ENCODE measurements at places on chromosomes 13 and 19.

GRCh38 chr13:54337540-54337939 is 1308.9 kb downstream of the OLFM4 start:
- DNase-seq: no peak

- peak; percentile 16 for DNase-seq
These were observed 1422.4 kb upstream of the MIR17HG start for GRCh38 chr13:89925107-89925506.

- no peak for DNase-seq
These were observed 75.6 kb upstream of the KL start for GRCh38 chr13:32940601-32941000.

GRCh38 chr13:52944697-52945096 is 83.9 kb upstream of the OLFM4 start:
- DNase-seq: no peak

DNA sequence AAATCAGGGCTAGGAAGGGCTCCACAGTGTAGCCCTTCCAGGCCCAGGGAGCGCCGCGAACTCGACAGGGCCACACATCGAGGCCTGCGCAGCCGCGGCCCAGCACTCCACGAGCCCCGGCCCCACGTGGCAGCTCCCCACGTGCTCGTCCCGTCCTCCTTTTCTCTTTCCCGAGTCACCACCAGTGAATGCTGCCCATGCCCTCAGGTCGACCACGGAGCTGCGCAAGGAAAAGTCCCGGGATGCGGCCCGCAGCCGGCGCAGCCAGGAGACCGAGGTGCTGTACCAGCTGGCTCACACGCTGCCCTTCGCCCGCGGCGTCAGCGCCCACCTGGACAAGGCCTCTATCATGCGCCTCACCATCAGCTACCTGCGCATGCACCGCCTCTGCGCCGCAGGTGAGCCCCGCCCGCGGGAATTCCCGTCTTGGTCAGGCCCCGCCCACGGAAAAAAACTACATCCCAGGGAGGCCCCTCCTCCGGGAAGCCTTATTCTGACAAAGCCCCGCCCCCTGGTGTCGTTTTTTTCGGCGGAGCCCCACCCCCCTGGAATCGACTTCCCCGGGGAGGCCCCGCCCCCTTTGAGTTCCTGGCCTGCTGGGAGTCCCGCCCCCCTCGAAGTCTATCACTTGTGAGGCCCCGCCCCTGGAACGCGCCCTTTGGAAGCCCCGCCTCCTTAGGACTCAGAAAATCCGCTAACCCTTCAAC is 7.0 kb downstream of the HIF3A start:
- peak; percentile 95 for DNase-seq

- peak; percentile 31 for DNase-seq
These were observed 1.7 kb downstream of the SOX1 start for GRCh38 chr13:112068540-112069060.

DNA sequence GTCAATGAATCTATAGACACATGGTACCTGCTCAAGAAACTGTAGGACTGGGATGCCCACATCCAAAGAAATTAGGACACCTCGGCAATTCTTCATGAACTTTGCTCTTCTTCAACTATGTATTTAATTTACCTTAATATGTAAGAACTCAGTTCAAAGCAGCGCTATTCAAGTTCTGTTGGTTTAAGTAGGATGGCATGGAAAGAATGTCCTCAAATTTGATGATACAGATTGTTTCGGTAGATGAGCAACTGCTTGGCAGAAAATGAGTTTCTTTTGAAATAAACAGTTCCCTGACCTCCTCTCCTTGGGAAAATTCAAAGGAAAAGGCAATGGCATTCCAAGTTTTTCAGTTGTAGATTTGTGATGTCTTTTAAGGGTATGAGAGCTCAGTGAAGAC is 36.7 kb downstream of the FGF9 start:
- no peak for DNase-seq

DNA sequence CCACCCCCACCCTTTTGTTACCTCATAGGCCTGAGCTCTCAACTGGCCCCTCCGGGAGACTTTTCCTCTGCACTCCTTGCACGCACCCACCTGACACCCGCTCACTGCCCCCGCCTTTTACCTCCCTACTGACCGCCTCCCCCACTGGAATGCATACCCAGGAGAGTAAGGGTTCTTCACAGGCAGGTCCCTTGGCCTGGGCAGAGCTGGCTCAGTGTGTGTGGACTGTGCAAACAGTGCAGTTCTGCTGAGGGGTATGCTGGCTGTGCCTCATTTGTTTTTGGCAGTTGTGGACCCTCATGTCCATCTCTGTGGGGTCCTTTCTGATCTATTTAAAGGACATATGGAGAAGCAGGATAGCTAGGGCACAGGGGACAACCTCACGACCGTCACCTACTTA is 5.0 kb downstream of the ZSCAN18 start:
- no peak for DNase-seq

- DNase-seq: no peak
These were observed 540.8 kb downstream of the OLFM4 start for GRCh38 chr13:53569453-53569852.

- no peak for DNase-seq
These were observed 120.2 kb downstream of the DNAJC15 start for GRCh38 chr13:43143591-43143990.

DNA sequence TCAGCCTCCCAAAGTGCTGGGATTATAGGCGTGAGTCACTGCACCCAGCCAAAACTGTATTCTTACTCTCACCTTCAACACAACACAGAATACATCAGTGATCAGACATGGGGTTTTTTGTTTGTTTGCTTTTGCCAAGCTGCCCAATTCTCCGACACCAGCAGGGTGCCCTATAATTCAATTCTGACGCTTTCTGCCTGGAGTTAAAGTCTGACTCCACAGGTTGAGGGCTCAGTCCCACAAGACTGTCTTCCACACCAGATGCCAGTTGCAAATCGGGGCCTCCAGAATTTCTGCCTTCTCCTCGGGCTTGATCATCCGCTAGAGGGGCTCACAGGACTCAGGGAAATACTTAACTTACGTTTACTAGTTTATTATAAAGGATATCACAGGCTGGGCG is 22.1 kb downstream of the FBN3 start:
- DNase-seq: no peak

DNA sequence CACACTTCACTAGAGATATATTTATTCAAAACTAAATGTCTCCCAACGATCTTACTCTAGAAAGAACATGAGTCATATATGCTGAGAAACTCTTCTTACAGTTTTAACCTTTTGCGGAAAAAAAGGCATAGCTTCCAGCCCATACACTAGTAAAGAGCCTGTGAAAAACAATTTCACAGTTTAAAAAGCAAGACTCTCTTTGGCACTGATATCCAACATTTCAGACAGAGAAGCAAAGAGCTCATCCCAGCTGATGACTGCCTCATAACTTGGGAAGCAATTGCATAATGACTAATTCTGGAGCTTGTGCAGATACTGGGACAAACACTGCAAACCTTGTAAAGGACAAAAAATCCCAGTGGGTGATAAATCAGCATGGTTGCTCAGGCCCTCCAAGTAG is 88.0 kb downstream of the ENOX1 start:
- no peak for DNase-seq

- DNase-seq: peak; percentile 34
These were observed 26.1 kb upstream of the CYP2A7 start for GRCh38 chr19:40907968-40908735.

- DNase-seq: no peak
These were observed 66.8 kb downstream of the IFT88 start for GRCh38 chr13:20633802-20634201.

DNA sequence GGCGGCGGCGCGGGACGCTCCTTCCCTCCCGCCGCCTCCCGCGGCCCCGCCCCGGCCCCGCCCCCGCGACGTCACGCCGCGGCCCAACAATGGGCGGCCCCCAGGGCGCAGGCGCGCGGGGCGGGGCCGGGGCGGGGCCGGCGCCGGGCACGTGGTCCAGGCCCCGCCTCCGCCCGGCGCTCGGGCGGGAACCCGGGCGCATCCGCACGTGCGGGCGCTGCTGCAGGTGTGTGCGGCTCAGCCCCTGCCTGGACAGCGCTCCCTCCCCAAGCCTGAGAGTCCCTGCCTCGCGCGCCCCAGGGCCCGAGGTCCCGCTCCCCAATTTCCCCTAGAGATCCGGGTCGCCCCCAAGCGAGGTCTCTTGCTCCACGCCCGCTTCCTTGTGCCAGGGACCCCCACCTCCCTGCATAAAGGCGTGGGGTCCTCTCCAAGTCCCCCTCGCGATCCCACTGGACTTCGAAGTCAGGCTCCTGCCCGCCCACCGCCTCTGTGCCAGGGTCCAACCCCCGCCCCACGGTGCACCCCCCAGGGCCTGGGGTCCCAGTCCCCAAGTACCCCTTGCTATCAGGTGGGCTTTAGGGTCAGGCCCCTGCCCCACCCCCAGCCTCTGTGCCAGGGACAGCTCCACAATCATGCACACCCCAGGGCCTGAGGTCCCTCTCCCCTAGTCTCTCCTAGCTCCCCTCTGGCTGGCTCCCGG is at the start of gene MEX3D:
MEX3D (minus strand) TSS at position 6 of the 700 bp plus-strand sequence. CDS start 267 bp downstream, outside the sequence.
- peak; percentile 87 for DNase-seq

GRCh38 chr13:74040200-74040599 is 94.0 kb downstream of the KLF12 start:
- DNase-seq: peak; percentile 57

Data from nephron progenitor cell (in vitro differentiated cells).